ENCODE measurements at places on chromosomes 5 and 9.
A peak's percentile ranks its signal among the peaks of the same experiment; 100 is the strongest.

DNA sequence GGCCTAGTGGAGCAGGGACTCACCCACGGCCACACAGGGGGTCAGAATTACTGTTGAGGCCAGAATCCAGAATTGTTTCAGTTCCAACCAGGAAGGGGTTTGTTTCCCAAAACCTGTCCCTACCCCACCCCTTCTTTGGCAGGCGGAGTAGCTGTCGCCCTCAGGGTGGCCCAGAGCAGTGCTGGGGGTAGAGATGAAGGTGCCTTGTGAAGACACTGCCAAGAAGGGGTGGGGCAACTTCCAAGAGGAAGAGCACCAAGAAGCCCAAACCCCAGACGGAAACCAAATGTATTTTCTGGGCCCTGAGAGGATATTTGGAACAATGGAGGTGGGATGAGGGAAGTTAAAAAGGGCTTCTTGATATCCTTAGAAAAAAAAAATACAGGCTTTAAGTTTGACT is 11.4 kb upstream of the NDST1 start:
- no peak overlapping the region for H3K27ac ChIP-seq
- no peaks in the 10 kb centered on the region for H3K27me3 ChIP-seq
- H3K36me3 ChIP-seq: no peaks in the 10 kb centered on the region
- DNase-seq: no peak
- peaks cover 22% of the 10 kb centered on the region for H3K4me1 ChIP-seq

GRCh38 chr5:139733698-139734538 is 61.7 kb upstream of the PSD2 start:
- H3K27me3 ChIP-seq: no peaks in the 10 kb centered on the region
- H3K27ac ChIP-seq: no peak overlapping the region
- peaks cover 3% of the 10 kb centered on the region for H3K4me1 ChIP-seq
- no peak overlapping the region for H3K4me3 ChIP-seq
- no peak for DNase-seq

GRCh38 chr9:34691936-34692315 is 850 bp upstream of the CCL19 start:
- H3K27me3 ChIP-seq: no peaks in the 10 kb centered on the region
- H3K4me3 ChIP-seq: no peak overlapping the region
- no peak overlapping the region for H3K27ac ChIP-seq

GRCh38 chr5:139167952-139168720 is 30.0 kb downstream of the SIL1 start:
- DNase-seq: peak; percentile 58
- peaks cover 2% of the 10 kb centered on the region for H3K4me1 ChIP-seq
- no peak overlapping the region for H3K4me3 ChIP-seq
- H3K27me3 ChIP-seq: no peaks in the 10 kb centered on the region
- H3K36me3 ChIP-seq: no peaks in the 10 kb centered on the region

- no peaks in the 10 kb centered on the region for H3K4me1 ChIP-seq
- H3K27ac ChIP-seq: no peak overlapping the region
- no peak for DNase-seq
- H3K4me3 ChIP-seq: no peak overlapping the region
- no peaks in the 10 kb centered on the region for H3K27me3 ChIP-seq
- no peaks in the 10 kb centered on the region for H3K36me3 ChIP-seq
These were observed 103.2 kb downstream of the CTNND2 start for GRCh38 chr5:11801061-11801460.

DNA sequence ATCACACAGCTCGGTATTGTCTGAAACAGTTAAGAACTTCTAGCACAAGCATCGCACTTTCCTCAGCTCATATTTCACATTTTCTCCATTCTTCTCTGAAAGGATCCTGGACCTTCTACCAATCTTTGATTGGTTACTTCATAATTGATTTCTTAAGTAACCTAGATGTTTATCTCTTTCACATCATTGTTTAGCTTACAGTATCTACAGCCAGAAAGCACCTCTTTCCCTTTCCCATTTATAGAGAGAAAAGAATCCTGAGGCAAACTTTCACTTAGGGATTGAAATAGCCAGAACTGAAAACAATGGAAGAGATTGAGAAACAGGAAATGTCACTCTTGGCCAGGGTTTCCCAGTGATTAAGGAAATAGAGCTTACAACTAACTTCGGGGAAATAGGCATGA is 2.5 kb downstream of the IL33 start:
- H3K36me3 ChIP-seq: no peaks in the 10 kb centered on the region
- no peaks in the 10 kb centered on the region for H3K27me3 ChIP-seq
- H3K27ac ChIP-seq: no peak overlapping the region
- H3K4me1 ChIP-seq: no peaks in the 10 kb centered on the region

- no peak for DNase-seq
- H3K4me3 ChIP-seq: no peak overlapping the region
- H3K27ac ChIP-seq: no peak overlapping the region
- H3K4me1 ChIP-seq: no peaks in the 10 kb centered on the region
These were observed 817.8 kb downstream of the MTRR start for GRCh38 chr5:8686707-8687106.

DNA sequence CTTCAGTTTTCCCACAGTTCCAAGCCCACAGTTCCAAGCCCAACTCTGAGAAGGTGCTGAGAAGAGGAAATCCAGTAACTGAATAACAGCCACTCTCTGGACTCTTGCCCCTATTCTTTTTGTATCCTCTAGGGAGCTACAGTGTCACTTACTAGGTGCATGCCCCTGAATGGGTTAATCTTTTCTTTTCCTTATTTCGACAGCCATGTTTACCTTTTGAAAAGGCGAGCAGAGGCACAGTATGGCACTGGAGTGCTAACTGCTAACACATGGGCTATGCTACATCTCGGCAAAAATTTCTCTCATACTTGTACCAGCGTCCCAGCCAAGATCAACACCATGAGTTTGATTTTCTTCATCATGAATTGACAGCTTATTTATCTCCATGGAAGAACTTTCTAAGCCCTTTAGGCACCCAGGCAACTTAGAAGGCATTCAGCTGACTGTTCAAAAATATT is 222.6 kb downstream of the EBF1 start:
- no peak for DNase-seq
- no peaks in the 10 kb centered on the region for H3K27me3 ChIP-seq
- H3K4me1 ChIP-seq: no peaks in the 10 kb centered on the region
- no peaks in the 10 kb centered on the region for H3K36me3 ChIP-seq

DNA sequence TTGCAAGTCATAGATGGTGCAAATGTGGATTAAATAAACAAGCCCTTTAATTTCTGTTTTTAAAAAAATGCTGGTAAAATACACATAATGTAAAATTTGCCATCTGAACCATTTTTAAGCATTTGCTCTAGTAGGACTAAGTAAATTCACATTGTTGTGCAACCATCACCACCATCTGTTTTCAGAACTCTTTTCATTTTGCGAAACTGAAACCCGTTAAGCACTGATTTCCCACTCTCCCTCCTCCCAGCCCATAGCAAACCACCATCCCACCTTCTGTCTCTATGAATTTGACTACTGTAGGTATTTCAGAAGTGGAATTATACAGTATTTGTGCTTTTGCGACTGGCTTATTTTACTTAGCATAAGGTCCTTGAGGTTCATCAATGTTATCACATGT is 103.3 kb upstream of the CNTLN start:
- H3K36me3 ChIP-seq: no peaks in the 10 kb centered on the region
- no peak overlapping the region for H3K4me3 ChIP-seq
- DNase-seq: no peak
- no peaks in the 10 kb centered on the region for H3K27me3 ChIP-seq

GRCh38 chr5:154375329-154376008 is 70.3 kb upstream of the SAP30L start:
- H3K4me3 ChIP-seq: no peak overlapping the region
- no peak for DNase-seq
- H3K4me1 ChIP-seq: peaks cover 2% of the 10 kb centered on the region
- H3K27ac ChIP-seq: no peak overlapping the region

GRCh38 chr5:142828797-142829535 is 58.8 kb downstream of the ARHGAP26 start:
- peaks cover 11% of the 10 kb centered on the region for H3K4me1 ChIP-seq
- H3K4me3 ChIP-seq: no peak overlapping the region
- H3K27me3 ChIP-seq: no peaks in the 10 kb centered on the region
- no peak overlapping the region for H3K27ac ChIP-seq
- no peaks in the 10 kb centered on the region for H3K36me3 ChIP-seq
- no peak for DNase-seq

GRCh38 chr9:116991051-116991450 is 303.9 kb downstream of the TRIM32 start:
- H3K36me3 ChIP-seq: no peaks in the 10 kb centered on the region
- no peak for DNase-seq
- no peaks in the 10 kb centered on the region for H3K27me3 ChIP-seq
- H3K4me1 ChIP-seq: peaks cover 5% of the 10 kb centered on the region

Data from mesendoderm (in vitro differentiated cells).